ENCODE measurements at places on chromosomes 7 and 10. TPM values are rescaled to one million over a fixed set of nuclear protein-coding genes. Genes with fewer than 3 reads are reported as not detected.
A peak's percentile ranks its signal among the peaks of the same experiment; 100 is the strongest.

WEE2 gene
- 0.07 TPM for total RNA-seq

ATOH7 gene
- not detected for total RNA-seq

OR6V1 gene
- total RNA-seq, result not detected

PRTFDC1 gene
- total RNA-seq, result 1.3 TPM

NEUROG3 gene
- total RNA-seq, result not detected

FZD8 gene
- 8.0 TPM for total RNA-seq

TACR2 gene
- 5.0 TPM for total RNA-seq

PLAU gene
- 12.0 TPM for total RNA-seq

GRCh38 chr7:71301167-71301566 lies 169.2 kb downstream of the GALNT17 start:
- H3K4me3 ChIP-seq, result no peak overlapping the region

- DNase-seq, result no peak
- H3K4me1 ChIP-seq, result no peaks in the 10 kb centered on the region
- H3K27ac ChIP-seq, result no peak overlapping the region
- H3K36me3 ChIP-seq, result no peaks in the 10 kb centered on the region
Measured at GRCh38 chr7:98855610-98856422, 14.0 kb downstream of the TMEM130 start.

DNA sequence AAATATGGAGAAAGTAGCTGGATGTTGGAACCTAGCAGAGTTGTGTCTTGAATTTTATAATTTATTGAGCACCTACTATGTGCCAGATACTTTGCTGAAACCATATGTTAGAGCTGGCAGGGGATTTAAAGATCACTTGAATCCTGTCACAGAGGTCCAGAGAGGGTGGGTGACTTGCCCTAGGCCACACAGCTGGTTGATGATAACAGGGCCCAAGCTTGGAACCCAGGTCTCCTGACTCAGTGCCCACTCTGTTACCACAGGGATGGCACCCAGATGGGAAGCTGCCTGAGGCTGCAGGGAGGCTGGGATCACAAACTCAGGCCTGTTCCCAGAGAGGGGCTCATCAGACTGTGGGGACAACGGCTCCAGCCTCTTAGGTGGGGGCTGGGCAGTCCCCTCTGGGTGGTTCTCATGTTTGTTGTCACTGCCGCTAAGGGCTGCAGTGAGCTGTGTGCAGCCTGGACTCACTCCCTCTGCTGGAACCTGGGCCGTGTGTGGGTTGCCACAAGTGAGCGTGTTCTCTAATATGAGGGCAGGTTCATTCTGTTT lies 18.6 kb downstream of the GOLGA7B start:
- H3K4me3 ChIP-seq, result no peak overlapping the region
- H3K36me3 ChIP-seq, result no peaks in the 10 kb centered on the region
- no peaks in the 10 kb centered on the region for H3K27me3 ChIP-seq
- DNase-seq, result no peak
- H3K27ac ChIP-seq, result no peak overlapping the region

DNA sequence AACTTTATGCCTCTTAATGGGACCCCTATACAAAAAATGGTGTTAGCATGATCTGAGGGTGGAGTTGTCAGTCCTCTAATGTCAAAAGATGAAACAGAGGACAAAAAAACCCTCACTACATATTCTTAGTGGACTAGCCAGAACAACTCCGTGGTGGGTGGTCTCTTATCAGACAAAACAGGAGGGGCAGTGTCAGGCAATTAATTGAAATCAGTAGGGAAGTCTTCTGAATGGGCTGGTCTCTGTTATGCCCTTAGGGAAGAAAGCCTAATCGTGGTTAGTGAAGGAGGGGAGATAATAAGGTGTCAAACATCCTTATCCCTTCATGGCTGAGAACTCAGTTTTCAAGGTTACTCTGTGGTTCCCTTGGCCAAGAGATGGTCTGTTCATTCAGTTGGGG lies 909.4 kb downstream of the GRID1 start:
- no peaks in the 10 kb centered on the region for H3K27me3 ChIP-seq
- no peaks in the 10 kb centered on the region for H3K4me1 ChIP-seq
- no peak for DNase-seq
- no peak overlapping the region for H3K4me3 ChIP-seq
- no peak overlapping the region for H3K27ac ChIP-seq
- no peaks in the 10 kb centered on the region for H3K36me3 ChIP-seq

- no peaks in the 10 kb centered on the region for H3K36me3 ChIP-seq
- DNase-seq, result no peak
- no peak overlapping the region for H3K4me3 ChIP-seq
- H3K27me3 ChIP-seq, result no peaks in the 10 kb centered on the region
Measured at GRCh38 chr7:51276967-51277366, 39.6 kb downstream of the COBL start.

- no peaks in the 10 kb centered on the region for H3K27me3 ChIP-seq
- no peak overlapping the region for H3K4me3 ChIP-seq
- DNase-seq, result no peak
- no peak overlapping the region for H3K27ac ChIP-seq
- H3K36me3 ChIP-seq, result no peaks in the 10 kb centered on the region
Measured at GRCh38 chr10:118868589-118868988, 113.8 kb upstream of the CACUL1 start.

GRCh38 chr7:149196151-149196704 lies 882 bp downstream of the ZNF282 start:
- DNase-seq, result no peak
- peak overlapping the region; percentile 82 for H3K4me3 ChIP-seq
- no peaks in the 10 kb centered on the region for H3K4me1 ChIP-seq
- peak overlapping the region; percentile 91 for H3K27ac ChIP-seq
- no peaks in the 10 kb centered on the region for H3K36me3 ChIP-seq

DNA sequence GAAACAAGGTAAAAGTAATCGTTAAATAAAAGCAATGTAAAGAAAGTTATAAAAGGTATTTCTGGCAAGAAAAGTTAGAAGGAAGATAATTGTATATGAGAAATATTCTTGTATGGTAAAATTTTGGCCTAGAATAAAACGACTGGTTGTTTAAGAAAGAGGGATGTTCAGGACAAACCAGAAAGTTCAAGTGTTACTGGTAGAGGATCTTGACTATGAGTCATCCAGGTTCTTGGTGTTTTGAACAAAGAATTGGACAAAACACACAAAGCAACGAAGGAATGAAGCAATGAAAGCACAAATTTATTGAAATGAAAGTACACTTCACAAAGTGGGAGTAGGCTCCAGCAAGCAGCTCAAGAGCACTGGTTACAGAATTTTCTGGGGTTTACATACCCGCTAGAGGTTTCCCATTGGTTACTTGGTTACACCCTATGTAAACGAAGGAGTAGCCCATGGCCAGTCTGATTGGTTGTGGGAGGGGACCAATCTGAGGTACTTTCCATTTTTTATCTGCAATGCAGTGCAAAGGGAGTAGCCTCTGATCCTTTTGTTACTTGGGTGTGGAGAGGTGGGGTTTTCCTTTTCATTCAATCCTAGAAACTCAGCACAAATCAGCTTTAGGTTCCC lies 22.4 kb upstream of the GARS1 start:
- H3K27me3 ChIP-seq, result no peaks in the 10 kb centered on the region
- no peaks in the 10 kb centered on the region for H3K4me1 ChIP-seq
- no peak overlapping the region for H3K4me3 ChIP-seq
- no peak overlapping the region for H3K27ac ChIP-seq
- no peak for DNase-seq

GRCh38 chr7:117997862-117998825 lies 124.9 kb upstream of the CTTNBP2 start:
- no peaks in the 10 kb centered on the region for H3K36me3 ChIP-seq
- no peaks in the 10 kb centered on the region for H3K4me1 ChIP-seq
- H3K27me3 ChIP-seq, result no peaks in the 10 kb centered on the region

DNA sequence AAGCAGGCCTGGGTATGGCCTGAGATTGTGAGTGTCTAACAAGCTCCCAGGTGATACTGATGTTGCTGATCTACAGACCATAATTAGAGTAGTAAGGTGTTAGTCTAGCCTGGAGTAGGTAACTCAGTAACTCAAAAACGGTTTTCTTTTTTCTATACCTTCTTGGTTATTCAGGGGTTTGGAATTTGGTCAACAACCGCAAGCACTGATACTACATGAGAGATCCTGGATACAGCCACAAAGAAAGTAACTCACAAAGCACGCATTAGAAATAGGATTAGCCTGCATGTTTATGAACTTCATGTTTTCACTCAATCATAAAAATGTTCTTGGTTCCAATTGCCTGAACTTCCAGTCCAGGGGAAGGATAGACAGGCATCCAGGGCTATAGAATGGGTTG lies 803.5 kb downstream of the MAGI2 start:
- H3K27me3 ChIP-seq, result no peaks in the 10 kb centered on the region
- H3K36me3 ChIP-seq, result no peaks in the 10 kb centered on the region
- H3K27ac ChIP-seq, result no peak overlapping the region
- H3K4me3 ChIP-seq, result no peak overlapping the region

DNA sequence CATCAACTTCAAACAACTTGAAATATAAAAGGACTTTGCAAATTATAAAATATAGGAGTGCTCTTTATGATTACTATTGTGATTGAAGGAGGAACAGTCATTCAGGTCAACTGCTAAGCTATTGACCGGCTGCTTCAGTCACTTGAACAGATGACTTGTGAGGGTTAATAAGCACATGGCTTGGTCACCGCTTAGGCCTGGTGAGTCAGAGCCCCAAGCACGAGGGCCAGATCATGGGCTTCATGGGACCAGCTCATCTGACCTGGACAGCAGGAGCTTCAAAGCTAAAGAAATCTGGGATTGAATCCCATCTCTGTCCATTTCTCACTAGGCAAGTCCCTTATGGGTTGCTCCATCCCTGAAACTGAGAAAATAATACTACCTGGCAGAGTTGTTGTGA lies 60.4 kb upstream of the ADO start:
- H3K4me3 ChIP-seq, result no peak overlapping the region
- H3K27ac ChIP-seq, result no peak overlapping the region
- no peaks in the 10 kb centered on the region for H3K36me3 ChIP-seq
- no peaks in the 10 kb centered on the region for H3K27me3 ChIP-seq
- no peaks in the 10 kb centered on the region for H3K4me1 ChIP-seq
- no peak for DNase-seq

GRCh38 chr7:134462337-134462925 lies 3.5 kb upstream of the AKR1B1 start:
- H3K4me1 ChIP-seq, result peaks cover 3% of the 10 kb centered on the region
- H3K27ac ChIP-seq, result no peak overlapping the region
- DNase-seq, result no peak
- no peaks in the 10 kb centered on the region for H3K36me3 ChIP-seq

- no peak overlapping the region for H3K4me3 ChIP-seq
- no peak for DNase-seq
- no peaks in the 10 kb centered on the region for H3K4me1 ChIP-seq
- H3K36me3 ChIP-seq, result no peaks in the 10 kb centered on the region
- H3K27ac ChIP-seq, result no peak overlapping the region
Measured at GRCh38 chr10:48773580-48773979, 88.9 kb downstream of the WDFY4 start.

DNA sequence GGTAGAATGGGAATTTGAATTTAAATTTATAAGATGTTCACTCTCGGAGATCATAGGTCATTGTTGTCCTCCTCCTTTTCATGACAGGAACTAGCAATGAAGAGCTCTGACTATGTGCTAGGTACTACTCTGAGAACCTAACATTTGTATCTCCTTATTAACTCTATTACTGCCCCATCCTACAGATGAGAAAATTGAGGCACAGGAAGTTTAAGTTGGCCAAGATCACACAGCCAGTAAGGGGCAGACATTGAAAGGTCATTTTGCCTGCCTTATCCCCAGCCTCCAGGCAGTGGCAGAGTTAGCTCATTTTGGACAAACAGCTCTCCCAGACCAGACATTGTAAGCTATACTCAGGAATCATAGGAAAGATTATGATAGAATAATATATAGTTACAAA lies 6.0 kb downstream of the SRGN start:
- H3K4me1 ChIP-seq, result no peaks in the 10 kb centered on the region
- no peak overlapping the region for H3K27ac ChIP-seq
- no peaks in the 10 kb centered on the region for H3K27me3 ChIP-seq
- no peak for DNase-seq
- no peak overlapping the region for H3K4me3 ChIP-seq

DNA sequence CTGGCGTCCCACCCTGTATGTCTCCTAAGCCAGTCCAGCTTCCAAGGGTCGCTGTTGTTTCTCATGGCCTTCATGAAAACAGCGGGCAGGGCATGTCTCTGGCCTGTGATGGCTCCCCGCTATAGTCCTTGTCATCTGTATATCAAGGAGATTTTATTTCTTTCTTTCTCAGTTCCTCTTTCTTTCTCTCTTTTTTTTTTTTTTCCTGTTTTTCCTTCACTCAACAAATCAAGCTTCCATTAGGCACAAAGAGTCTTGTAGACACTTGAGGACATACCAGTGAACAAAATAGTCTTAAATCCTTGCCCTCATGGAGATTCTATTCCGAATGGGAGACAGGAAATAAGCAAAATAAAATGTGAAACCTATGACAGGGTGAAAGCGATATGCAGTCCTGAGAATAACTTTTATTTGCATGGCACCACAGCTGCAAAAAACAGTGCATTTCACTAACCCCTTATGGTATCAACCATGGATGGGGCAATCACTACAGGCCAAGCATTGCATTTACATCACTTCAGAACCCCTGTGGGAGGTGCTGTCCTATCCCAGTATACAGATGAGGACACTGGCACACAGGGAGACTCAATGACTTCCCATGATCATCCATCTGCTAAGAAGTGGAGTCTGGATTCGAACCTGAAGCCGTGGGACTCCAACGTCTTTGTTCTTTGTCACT lies 50.7 kb downstream of the SYPL1 start:
- no peaks in the 10 kb centered on the region for H3K36me3 ChIP-seq
- no peak overlapping the region for H3K4me3 ChIP-seq
- peak; percentile 9 for DNase-seq
- H3K27me3 ChIP-seq, result no peaks in the 10 kb centered on the region

DNA sequence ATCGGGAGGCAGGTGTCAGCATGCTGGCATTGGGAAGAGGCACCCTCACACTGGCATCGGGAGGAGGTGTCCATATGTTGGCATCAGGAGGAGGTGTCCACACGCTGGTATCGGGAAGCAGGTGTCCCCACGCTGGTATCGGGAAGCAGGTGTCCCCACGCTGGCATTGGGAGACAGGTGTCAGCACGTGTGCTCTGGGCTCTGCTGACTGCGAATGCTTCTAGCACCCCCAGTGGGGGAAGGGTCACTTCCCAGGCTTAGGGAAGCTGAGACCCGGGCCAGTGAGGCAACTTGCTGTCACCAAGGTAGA lies 92.5 kb upstream of the IKZF1 start:
- no peaks in the 10 kb centered on the region for H3K36me3 ChIP-seq
- no peak overlapping the region for H3K4me3 ChIP-seq
- H3K27ac ChIP-seq, result no peak overlapping the region
- DNase-seq, result no peak

DNA sequence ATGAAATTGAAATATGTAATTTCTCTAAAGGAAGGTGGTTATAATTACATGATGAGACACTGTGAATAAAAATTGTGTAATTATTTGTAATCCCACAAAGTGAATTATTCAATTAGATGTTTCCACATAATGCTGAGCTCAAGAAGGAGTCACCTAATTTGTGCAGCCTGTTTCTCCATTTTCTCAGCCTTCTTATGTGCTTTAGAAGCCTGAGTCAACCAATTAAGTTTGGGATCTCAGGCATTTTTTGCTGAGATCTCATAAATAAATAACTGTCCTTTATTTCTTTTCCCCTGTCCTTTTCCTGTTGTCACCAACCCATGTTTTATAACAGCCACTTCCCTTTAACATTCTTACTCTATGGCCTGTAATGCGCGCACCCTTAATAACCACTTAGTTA lies 506.5 kb upstream of the SEMA3D start:
- H3K4me1 ChIP-seq, result no peaks in the 10 kb centered on the region
- H3K36me3 ChIP-seq, result no peaks in the 10 kb centered on the region
- H3K27ac ChIP-seq, result no peak overlapping the region
- no peak for DNase-seq
